T-helper 1 cell (primary cell): ENCODE measurements at places on chromosomes 5 and 9.

DNA sequence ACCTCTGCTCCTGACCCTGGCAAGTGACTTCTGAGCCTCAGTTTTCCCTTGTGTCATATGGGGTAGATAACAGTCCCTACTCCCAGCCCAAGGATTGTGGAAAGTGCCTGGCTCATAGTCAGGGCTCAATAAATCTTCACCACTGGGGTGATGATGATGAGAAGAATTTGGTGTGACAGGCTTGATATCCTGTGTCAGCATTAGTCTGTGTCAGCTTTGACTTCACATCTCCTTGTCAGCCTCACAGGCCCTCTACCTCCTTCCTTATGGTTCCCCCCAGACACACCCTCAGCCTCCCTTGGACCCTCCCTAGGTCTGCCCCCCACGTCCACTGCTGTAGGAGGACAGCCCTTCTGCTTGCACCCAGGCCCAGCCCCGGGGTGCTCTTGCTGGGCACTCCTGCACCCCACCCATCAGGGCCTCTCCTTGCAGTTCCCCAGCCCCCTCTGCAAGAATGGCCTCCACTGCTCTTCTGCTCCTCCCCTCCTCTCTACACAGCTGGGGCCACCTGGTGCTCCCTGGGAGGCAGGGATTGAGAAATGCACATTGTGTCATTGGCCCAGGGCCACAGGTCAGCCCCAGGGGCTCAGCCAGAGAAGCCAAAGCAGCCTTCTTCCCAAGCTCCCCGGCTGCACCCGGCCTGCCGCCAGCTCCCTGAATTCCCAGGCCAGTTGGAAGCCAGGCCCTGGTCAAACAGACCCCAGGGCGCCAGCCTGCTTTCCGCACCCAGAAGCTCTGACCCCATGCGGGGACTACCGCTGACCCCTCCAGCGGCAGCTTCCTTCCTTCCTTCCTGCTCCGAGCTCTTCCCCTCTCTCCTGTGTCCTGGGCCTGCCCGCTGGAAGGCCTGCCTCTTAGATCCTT is 7.7 kb downstream of the FGFR4 start:
- DNase-seq: no peak

GRCh38 chr5:96478983-96479382 is 45.9 kb upstream of the PCSK1 start:
- DNase-seq: no peak

DNA sequence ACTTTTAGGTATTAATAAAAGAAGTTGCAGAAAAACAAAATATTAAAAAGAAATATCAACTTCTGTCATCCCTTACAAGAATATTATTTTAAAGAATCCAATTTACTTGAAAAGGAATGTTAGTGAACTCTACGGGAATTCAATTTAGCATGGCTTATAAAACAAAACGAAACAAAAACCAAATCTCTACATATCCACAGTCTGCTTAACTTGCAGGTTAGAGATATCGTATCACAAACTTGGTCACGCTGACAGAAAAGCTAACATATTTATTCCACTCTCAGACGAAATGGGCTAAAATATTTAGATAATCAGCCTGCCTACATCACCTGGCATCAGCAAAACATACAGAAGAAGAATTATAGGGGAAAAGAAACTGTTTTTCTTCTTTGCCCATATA is 92.7 kb downstream of the MPDZ start:
- DNase-seq: no peak

GRCh38 chr9:69549310-69550202 is 122.6 kb downstream of the APBA1 start:
- no peak for DNase-seq

GRCh38 chr9:121861501-121862180 is 210.2 kb downstream of the DAB2IP start:
- no peak for DNase-seq

DNA sequence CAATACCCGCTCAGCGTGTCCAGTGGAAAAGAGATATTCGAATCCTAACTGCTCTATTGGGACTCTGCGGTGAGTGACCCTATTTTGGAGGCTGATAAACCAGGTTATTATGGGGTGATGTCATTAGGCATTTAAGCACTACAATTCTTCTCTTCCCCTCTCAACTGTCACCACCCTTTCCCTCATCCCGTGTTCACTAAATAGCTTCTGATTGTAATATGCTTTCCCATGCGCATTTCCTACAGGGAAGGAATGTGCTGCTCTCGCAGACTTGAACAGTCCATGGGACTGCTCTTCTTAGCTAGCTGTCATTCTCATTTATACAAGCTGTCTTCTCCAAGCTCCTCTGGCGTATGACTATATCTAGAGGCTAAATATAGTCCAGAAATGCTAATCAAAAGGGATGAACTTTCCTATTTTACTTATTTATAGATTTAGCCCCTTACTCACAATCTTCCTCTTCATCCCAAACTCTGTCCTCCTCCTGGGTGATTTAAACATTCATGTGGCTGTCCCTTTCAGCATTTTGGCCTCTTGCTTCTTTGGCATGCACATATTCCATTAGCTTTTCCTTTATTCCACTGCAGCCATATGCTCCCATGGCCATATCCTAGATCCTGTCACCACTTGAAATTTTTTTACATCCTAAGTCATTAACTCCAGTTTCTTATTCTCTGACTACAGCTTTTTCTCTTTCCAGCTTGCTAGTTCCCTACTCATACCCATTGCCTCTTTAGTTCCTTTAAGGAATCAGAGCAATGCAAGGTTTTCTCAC is 39.6 kb upstream of the CSNK1G3 start:
- no peak for DNase-seq

- no peak for DNase-seq
Observed at GRCh38 chr5:1950708-1951103, 68.0 kb upstream of the IRX4 start.
